ENCODE measurements at places on chromosomes 1 and 21. TPM values are rescaled to one million over a fixed set of nuclear protein-coding genes. Genes with fewer than 3 reads are reported as not detected.

- peak; percentile 43 for DNase-seq
Measured at GRCh38 chr1:9371391-9371935, 78.8 kb downstream of the SPSB1 start.

- DNase-seq, result peak; percentile 54
Measured at GRCh38 chr1:179175011-179175841, 54.3 kb downstream of the ABL2 start.

DNA sequence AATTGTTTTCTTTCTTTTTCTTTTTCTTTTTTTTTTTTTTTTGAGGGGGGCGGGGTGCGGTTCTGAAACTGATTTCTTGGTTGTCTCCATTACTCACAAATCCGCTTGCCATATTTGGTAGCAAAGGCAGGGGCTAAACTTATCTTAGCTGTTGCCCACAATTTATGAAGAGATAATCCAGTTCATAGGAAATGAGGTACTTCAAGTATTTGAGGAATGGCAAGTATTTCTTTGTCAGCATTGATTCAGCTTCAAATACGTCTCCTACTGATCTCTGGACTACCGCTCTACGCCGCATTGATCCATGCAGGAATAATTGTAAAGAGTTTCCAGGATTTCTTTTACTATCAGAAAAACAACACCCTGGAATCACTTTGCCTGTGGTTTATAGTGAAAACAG is 289.2 kb upstream of the DPYD start:
- DNase-seq, result peak; percentile 11

GRCh38 chr1:208139434-208140045 is 104.6 kb downstream of the PLXNA2 start:
- DNase-seq, result no peak

DNA sequence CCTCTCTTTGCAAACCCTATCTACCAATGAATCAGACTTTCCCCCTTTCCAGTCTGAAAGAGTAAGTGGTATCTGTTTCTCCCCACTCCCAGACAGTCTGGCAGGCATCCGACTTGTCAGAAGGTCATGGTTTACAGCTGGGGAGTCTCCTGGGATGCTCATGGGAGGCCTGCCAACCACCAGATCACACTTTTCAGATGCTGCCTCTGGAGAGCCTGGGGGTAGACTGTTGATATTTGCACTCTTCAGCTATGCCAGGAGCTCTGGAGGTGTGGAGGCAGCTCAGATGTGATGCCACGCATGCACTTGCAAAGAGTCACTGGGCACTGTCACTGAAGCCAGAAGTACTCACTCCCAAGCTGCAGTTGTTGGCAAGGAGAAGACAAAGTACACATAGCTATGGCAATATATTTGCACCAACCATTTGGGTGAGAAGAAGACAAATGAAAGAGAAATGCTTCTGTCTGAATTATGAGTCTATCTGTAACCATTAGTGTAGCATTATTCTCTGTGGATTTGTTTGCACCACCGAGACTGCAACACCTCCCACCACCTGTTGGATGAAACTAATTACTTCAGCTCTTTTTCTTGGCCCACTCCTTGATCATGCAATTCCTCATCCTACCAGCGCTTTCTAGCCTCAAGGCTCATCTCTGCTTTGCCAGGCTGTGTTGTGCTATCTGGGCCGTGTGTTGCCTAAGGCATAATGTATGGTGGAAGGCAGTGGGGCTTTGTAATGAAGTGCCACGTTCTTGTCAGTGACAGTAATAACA is 133.0 kb upstream of the SPAG17 start:
- DNase-seq, result no peak

DNA sequence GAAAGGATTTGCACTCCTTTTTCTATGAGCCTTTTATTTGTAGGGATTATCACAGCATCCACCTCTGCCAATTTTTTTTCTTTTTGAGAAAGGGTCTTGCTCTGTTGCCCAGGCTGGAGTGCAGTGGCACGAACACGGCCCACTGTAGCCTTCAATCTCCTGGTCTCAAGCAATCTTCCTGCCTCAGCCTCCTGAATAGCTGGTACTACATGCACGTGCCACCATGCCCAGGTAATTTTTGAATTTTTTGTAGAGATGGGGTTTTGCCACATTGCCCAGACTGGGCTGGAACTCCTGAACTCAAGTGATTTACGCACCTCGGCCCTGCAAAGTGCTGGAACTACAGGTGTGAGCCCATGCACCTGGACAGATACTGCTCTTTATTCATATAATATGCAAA is 2.1 kb downstream of the SAMSN1 start:
- no peak for DNase-seq

DNA sequence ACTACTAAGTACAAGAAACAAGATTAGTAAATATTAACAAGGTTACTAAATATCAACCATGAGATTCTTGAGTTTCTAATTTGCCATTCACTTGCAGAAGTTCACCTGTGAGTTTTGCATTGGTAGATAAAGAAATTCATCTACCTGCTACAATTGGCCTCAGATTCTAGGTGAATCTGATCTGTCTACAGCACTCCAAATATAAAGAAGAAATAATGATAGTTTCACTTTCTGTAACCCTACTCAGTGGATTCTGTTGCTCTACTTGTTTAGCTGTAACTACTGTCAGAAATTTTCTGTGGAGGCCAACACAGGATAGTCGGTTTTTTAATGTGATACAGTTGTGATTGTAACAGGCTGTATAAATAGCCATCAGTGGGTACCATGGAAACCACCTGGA is 118.6 kb downstream of the NR5A2 start:
- peak; percentile 28 for DNase-seq

DNA sequence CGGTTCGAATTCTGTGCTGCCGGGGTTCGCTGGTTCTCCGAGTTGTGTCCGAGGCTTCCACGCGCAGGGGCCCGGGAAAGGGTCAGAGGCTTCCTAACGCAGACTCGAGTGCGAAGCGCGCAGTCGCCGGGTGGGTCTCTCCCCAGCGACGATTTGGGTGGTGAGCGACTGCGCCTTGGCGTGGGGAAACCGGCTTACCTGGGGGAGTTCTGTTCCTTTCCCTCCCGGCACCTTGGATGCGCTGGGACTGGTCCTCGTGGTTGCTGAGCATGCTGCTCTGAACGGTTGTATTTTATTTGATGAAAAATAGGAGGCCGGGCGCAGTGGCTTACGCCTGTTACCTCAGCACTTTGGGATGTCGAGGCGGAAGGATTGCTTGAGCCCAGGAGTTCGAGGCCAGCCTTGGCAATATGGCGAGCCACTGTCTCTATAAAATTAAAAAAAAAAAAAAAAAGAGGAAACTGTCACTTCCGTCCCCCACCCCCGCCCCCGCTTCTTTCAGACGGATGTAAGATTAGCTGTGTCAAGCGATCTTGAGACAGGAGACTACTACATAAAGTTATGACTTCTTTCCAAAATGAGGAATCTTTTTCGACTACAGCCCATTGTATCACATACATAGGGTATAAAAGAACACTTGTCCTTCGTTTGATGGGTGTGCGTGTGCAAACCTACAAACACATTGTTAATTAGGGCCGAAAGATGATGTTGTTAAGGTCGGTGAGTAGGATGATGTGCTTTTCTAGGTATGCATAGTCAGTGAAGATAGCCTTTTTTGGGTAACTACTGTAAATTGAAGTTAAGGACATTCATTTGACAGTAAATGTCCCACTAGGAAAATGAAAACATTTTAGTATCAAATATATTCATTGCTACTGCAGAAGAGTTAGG is at the start of gene CCDC18:
Gene CCDC18, plus strand, starts transcription at position 2 of the 891 bp plus-strand sequence. CDS start 2,638 bp downstream, outside the sequence.
- DNase-seq, result no peak

DNA sequence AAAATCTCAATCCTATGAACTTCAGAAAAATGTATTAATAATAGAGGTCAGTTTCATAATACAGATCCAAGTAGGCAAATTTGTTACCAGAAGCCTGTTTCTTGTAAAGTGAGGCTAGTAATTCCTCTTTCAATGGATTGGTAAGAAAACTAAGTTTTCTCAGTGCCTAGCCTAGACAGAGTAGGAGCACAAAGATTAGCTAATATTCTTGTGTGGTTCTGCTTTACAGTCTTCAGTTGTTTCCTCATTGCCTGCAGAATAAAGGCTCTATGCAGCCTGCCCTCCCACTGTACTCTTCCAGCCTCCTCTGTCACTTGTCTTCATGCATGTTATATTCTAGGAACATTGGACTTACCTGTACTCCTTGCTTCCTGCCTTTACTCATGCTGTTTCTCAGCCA is 2.4 kb upstream of the PPP1R15B start:
- DNase-seq, result no peak

DNA sequence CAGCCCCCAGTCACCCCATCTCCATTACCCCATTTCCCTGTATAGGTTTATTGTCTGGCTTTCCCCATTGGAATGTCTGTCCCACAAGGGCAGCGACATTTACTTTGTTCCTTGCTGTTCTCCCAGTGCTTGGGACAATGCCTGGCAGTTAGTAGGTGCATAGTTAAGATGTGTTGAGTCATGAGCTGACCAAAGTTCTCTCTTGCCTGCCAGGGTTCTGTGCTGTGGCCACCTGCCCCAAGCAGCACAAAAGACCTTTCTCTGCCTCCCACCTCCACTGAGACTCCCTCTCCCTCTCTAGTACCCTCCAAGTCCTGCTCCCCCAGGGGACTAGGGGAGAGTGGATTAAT is 40.0 kb downstream of the TMCO4 start:
- DNase-seq, result no peak

DNA sequence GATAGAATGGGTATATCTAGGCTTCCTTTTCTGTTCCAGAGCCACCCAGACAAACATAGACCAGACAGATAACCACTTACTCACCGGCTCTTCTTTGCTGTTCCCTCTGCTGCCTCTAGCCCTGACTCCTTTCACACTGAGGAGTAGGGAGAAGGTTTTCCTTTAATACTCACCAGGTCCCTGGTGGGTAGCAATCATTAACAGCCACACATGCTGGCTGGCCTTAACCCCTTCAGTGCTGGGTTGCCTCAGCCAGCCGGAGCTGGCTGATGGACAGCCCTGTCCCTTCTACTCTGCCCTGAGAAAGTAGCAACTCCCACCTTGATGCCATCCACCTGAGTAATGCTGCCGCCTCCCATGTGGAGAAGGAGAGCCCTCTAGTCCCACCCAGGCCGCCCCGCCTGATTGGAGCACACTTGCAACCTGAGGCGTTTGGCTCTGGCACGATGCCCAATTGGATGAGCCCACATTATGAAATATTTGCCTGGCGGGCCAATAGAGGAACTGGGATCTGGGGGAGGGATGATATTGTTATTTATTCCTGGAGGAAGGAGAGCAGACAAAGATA is 71.6 kb downstream of the PLEKHA6 start:
- DNase-seq, result no peak

DNA sequence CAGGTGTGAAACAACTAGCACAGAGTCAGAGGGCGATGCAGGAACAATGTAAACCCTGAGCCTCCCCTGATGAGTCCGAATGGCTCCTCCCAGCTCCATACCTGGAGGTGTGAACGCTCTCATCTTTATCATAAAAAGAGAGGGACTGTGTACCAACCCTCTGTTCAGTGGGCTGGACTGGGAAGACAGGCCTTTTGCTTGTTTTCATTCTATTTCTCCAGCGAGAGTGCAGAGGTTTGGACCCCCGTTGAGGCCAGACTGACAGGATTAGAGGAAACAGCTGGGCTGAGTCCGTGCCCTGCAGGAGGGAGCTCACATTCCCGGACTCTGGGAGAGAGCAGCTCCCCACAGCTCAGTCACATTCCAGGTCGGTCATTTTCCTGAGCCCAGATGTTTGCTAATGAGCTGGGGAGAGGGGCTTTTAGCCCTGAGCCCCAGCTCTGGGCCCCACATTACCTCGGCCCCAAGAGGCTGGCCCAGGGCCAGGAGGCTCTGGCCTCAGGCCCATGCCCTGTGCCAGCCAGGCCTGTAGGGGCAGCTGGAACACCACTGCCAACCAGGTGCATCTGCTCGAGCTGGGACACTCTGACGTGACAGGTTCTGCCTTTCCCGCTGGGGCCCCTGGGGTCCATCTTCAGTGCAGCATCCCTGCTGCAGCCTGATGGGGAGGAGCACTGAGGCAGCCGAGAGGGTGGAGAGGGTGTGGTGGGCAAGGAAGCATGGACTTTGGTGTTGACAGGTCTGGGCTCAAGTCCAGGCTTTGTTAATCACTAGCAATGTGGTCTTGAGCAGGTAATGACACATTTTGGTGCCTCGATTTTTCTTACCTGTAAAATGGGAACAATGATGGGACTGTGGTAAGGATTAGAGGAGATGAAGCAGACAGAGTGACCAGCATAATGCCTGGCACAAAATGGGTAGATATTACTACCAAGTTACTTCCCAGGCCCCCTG is 3.5 kb upstream of the NBL1 start:
- DNase-seq, result no peak

GRCh38 chr1:158931055-158931737 is at the start of gene PYHIN1:
Gene PYHIN1, plus strand, starts transcription at chr1:158931552. Its CDS starts 5,359 bp downstream, at chr1:158936911.
- no peak for DNase-seq

- no peak for DNase-seq
Measured at GRCh38 chr1:54371038-54371941, 34.9 kb downstream of the SSBP3 start.

DNA sequence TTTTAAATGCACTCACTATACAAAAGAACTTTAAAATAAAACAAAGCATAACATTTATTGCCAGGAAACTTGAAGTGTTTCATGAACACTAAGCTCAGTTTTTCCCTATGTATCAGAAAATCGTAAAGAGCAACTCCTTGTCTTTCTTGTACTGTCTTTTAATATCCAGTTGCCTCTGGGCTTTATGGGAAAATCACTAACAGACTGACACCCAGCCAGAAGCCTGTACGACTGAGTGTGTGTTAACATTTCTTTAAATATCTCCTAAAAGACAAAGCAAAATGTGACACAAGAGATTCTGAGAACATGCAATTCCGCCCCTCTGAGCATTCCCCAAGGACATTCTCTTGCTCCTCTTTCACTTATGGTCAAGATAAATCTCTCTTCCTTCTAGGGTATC is 347.5 kb upstream of the DPYD start:
- DNase-seq, result no peak

DNA sequence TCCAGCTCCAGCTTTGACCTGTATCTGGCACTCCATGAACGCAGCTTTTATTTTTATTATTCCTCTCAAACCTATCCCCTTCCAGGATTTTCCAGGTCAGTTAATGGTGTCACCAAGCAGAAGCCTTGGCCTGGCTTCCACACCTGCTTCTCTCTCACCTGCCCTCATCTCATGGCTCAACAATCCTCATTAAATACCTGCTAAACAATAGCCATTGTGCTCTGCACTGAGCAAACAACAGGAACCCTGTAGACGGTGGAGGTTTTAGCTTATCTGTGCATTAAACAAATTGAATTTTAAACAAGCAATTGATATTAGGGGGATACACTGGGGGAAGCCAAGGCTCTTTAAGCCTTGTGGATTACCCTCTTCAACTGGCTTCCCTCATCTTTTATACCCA is 15.3 kb downstream of the PYCR2 start:
- DNase-seq, result no peak

- DNase-seq, result no peak
Measured at GRCh38 chr21:14922980-14923379, 141.8 kb downstream of the NRIP1 start.

The AMIGO1 gene
- total RNA-seq, result 18.9 TPM

The AGT gene
- total RNA-seq, result 155 TPM

The HAPLN2 gene
- total RNA-seq, result 7.3 TPM

The PTPRC gene
- 9.0 TPM for total RNA-seq

The CFAP107 gene
- 2.3 TPM for total RNA-seq

The KRTAP7-1 gene
- total RNA-seq, result not detected

The CYP4A22 gene
- total RNA-seq, result 0.22 TPM

The TADA1 gene
- total RNA-seq, result 29.5 TPM

The NDUFS2 gene
- total RNA-seq, result 155 TPM

All from spinal cord (tissue), 10 donors.